Fibroblast of skin of right quadriceps (primary cell): ENCODE measurements at places on chromosomes 16 and 17.

GRCh38 chr17:16873174-16874035 lies 98.5 kb downstream of the TNFRSF13B start:
- no peak for DNase-seq

GRCh38 chr16:55036371-55036821 lies 105.7 kb downstream of the IRX5 start:
- no peak for DNase-seq

DNA sequence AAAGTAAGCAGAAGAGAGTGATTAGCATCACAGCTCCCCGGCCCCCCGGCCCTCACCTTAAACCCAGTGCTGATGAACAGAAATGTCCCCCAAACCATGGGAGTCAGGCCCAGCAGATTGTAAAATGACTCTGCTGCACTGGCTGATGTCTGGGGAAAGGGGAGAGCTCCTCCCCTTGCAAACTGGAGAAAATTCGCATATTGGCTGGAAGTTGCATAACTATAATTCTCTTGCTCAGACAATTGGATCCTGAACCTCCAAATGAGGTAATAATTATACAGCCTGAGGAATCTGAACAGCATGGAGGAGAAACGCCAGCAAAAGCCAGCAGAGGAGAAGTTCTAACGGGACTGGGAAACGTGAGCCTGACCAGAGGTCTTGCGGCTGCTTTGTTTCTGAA lies 109.7 kb downstream of the C16orf95 start:
- DNase-seq, result peak; percentile 88

- DNase-seq, result no peak
These were observed 16.5 kb upstream of the SPNS3 start for GRCh38 chr17:4417129-4417667.
